ENCODE measurements at places on chromosomes 7 and 10.

DNA sequence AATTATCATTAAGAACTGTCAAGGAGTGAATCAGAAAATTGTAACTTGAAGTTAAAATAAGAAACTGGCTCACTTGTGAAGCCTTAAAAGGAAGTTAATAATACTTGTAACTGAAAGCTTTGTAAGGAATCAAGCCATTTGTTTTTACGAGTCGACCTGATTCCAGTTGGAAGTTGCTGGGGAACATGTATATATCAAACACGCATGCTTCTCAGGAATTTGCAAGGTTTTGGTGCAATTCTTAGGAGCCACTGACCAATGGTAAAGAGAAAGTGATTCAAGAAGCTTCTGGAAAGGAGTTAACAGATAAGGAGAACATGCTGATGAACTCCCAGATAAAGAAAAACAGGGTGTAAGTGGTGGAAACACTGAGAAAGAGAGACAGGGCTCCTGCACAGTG lies 56.4 kb downstream of the ETV1 start:
- no peak for DNase-seq

- DNase-seq = no peak
Measured at GRCh38 chr10:37760817-37761216, 96.6 kb downstream of the ZNF248 start.

GRCh38 chr7:94344826-94345225 lies 49.9 kb upstream of the COL1A2 start:
- peak; percentile 76 for DNase-seq

DNA sequence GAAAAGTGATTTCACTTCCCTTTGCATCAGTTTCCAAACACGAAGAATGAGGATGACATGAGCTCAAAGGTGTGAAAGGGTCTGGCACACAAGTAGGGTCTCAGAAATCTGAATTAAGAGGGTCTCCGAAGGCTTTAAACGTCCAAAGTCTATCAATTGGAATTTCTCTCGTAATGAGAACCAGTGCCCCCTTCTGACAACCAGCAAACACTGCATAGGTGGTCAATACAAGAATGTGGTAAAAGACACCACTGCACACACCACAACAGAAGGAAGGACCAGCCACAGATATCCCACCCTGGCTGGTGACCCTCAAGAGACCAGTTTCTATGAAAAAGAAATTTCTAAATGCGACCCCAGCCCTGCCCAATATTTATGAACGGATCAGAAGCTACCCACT lies 78.1 kb downstream of the CALN1 start:
- DNase-seq = no peak

DNA sequence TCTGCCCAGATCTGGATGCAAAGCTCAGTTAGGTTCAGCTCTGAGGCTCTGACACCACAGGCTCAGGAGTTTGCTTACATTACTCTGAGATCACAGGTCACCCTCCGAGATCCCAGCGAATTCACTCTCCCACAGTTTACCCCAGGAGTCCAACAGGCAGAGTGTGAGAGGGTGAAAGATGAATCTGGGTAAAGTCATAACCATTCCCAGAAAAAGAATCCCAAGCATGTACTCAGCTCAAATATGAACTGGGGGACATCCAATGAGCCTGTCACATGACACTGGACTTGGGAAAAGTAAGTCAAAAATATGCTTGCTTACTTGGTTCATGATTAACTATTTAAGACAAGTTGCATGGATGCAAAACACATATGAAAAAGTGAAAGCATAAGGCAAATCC lies 110.3 kb upstream of the ARID5B start:
- DNase-seq = no peak

DNA sequence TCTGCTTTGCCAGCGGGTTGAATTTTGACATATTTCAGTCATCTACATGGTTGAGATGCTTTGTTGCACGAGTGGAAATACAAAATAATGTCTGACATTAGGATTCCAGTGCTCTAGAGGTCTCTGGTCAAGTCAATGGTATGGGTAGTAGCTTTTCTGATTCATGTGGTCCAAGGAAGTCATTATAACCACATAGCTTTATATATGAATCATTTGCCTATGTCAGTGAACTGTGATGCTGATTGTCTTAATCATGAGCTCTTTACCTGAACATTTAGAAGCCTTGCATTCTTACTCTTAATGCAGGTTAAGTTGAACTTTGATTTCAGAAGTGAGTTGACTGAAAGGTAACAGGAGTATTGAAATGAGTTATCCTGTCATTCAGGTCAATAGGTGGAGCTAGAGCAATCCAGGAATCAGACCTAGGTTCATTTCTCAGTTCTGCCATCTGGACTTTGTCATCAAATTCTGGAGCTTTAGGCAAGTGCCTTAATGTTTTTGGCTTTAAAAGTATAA lies 3.3 kb downstream of the MAPK8 start:
- DNase-seq = peak; percentile 17

- no peak for DNase-seq
Measured at GRCh38 chr10:62650411-62650810, 154.1 kb upstream of the ADO start.

DNA sequence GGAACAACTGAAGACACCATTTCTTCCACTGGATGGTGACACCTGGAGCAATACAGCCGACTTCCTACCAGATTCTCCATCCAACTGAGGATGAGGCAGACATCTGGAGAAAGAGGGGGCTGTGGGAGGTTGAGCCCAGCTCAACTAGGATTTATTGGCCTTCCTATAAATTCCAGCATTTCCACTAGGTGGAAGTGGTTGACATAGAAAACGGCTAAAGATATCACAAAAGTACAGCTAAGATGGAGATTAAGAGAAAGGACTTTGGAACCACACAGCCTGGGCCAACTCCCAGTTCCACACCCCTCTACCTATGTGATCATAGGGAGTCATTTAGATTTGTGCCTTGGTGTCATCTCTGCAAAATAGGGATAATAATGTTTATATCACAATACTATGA lies 61.3 kb upstream of the CAV2 start:
- no peak for DNase-seq

DNA sequence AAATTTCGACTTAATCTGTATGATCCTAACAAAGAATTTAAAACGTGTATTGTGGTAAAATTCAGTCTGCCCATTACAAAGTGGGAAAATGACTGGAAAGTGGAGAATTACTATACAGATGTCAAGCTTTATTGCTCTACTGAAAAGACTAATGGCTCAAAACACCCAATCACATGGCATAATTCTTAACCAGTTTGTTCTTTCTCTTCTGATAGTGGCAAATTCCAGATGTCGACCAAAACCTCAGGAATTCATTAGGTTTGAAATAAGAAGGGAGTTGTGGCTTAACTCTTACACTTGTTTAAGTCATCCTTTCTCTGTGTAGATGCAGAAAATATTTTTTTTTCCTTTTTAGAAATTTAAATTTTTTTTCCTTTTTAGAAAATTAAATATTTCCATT lies 1254.9 kb upstream of the LRRN3 start:
- DNase-seq = no peak

- DNase-seq = no peak
Measured at GRCh38 chr7:31071645-31072029, 19.5 kb downstream of the ADCYAP1R1 start.

DNA sequence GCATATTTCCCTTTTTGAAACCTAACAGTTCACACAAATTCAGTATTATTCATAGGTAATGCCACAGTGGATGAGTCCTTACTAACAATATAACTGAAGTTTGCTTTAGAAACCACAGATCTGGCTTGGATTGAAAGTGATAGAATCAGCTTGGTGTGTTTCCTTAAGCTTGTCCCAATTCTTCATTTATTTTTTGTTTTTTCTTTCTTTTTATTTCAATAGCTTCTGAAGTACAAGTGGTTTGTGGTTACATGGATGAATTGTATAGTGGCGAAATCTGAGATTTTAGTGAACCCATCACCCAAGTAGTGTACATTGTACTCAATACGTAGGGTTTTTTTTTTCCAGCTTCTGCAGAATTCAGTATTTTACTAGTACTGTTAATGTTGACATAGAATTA lies 518.2 kb upstream of the SEMA3D start:
- no peak for DNase-seq

DNA sequence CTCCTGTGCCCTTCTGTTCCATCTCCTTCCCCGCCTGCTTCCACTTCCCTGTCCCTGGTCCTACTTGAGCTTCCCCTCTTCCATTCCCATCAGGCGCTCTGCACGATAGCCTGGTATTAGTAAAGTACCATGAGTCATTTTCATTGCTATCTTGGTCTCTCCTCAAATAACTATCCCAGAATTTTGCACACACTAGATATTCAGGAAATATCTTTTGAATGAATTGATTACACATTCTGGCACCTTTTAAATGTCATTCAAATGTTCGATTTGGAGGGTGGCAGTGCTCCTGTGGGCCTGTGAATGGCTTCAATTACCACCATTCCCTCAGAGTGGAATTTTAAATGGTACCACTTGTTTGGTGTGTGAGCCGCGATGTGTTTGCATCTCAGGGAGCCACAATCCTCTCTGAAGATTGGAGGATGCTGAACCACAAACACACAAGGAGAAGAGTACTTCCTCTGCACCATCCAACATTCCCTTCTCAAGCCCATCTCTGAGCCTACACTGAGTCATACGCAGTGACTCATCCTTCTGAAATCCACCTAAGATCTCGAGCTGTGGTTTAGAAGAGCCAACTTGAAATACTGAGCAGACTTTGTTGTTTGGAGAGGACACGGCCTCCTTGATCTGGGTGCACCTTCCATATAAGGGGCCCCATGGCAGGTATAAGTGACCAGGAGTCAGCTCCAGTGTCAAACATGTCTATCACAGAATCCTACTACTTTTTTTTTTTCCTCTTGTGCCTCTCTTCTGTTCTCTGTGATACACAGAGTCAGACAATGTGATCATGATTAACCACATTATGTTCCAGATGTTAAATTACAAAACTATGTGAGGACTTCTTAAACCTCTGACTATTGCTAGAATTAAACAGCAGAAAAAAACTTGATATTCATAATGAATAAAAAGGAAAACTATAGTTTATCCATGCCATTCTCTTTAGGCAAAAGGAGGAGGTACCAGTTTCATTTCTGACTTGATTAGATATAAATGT lies 81.9 kb downstream of the BMPER start:
- DNase-seq = peak; percentile 99

DNA sequence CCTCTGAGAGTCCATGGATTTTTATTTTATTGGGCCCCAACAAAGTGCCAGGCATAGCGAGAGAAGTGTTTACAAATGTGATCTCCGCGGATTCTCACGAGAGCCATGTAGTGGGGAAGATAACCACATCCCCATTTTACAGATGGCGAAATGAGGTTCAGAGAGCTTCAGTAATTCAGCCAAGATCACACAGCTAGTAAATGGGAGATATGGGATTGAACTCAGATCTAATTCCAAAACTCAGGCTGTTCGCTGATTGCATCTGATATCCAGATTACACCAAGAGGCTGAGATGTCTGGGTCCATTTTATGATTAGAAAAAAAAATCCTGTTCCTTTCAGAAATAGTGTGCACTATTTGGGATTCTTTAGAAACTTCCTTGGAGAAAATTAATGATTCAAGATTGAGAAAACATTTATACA lies 1.3 kb downstream of the FAS start:
- DNase-seq = no peak

GRCh38 chr10:33025039-33025438 lies 67.0 kb upstream of the ITGB1 start:
- DNase-seq = no peak

- DNase-seq = peak; percentile 0
Measured at GRCh38 chr10:120735773-120736371, 115.3 kb upstream of the WDR11 start.

DNA sequence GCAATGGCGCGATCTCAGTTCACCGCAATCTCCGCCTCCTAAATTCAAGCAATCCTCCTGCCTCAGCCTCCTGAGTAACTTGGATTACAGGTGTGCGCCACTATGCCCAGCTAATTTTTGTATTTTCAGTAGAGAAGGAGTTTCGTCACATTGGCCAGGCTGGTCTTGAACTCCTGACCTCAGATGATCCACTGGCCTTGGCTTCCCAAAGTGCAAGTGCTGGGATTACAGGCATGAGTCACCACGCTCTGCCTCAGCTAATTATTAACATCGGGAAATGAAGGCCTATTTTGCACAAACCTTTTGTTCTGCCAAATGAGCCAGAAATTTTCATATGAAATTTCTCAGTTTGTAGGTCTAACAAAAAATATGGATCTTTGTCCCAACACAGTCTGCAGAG lies 106.7 kb upstream of the ODAD2 start:
- no peak for DNase-seq

GRCh38 chr10:114301177-114301576 lies 62.1 kb downstream of the VWA2 start:
- no peak for DNase-seq

DNA sequence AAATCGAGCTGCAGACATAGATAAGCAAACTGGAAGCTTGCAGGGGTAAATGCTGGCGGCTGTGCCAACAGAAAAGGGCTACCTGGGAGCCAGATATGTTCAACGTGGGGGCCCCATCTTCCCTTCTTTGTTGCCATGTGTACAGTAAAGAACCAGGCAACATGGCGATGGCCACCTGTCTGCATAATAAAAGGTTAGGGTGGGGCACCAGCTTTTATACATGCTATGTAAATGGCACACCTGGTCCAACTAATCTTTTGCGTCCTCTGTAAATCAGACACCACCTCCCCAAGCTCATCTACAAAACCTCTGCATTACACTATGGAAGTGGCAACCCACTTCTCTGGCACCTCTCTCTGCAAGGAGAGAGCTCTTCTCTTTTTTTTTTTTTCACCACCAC lies 13.9 kb downstream of the BUD31 start:
- DNase-seq = no peak

DNA sequence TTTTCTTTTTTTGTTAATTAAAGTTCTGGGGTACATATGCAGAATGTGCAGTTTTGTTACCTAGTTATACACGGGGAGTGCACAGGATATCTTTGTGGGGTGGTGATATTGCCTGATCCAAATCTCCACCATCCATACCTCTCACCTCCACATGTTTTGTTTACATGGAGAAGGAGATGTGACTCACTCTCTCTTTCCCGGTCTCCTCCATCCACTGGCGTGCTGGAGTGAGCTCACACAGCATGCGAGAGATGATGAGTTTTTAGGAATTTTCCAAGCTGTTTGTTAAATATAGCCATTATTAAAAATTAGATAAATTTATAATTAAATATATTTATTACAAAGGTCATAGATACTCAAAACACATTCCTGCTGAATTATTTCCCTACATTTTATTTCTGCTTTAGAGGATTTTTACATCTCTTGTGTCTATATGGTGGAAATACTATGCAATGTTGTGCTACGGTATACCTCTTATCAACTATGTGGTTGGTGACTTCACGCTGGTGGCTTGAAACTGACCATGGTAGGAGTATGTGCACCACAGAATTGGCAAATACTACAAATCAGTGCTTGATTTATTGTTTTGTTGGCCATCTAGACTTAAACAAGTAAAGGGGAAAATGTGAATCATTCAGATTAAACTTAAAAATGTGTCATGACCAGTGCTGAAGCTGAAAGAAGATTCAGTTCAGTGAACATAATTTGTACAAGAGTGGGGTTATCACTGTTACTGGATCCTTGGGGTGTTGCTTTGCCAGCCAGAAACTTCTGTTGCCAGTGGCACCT lies 107.9 kb upstream of the FAM180A start:
- DNase-seq = no peak

DNA sequence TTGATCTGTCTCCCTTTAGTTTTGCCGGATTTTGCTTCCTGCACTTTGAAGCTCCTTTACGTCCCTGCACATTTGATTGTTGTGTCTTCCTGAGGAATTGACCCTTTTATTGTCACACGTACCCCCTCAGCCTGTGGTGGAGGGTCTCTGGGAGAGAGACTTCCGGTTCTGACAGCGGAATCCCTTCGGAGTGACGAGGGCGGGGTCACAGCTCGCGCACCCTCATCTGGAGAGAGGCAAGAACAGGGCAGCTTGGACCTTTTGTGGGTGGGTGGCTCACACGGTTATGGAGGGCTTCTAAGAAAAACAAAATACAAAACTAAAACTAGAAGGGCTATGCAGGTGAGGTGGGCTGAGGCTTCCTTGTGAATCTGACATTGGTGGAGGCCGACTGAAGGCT lies 26.0 kb downstream of the AMZ1 start:
- no peak for DNase-seq

All from fibroblast of skin of left quadriceps (primary cell).